ENCODE measurements at places on chromosomes 1 and 21. TPM values are rescaled to one million over a fixed set of nuclear protein-coding genes. Genes with fewer than 3 reads are reported as not detected.

Gene LRRIQ3
- total RNA-seq, result 0.26 TPM

Gene TMOD4
- not detected for total RNA-seq

Gene PLD5
- not detected for total RNA-seq

Gene PPIAL4G
- total RNA-seq, result 0.06 TPM

Gene BTBD19
- 5.3 TPM for total RNA-seq

Gene PLA2G5
- 3.9 TPM for total RNA-seq

Gene ZNF593OS
- 0.19 TPM for total RNA-seq

Gene PLA2G4A
- total RNA-seq, result 130 TPM

Measured in aortic smooth muscle cell (primary cell).